Activated CD4-positive, alpha-beta T cell treated with anti-CD3 and anti-CD28 coated beads, Interleukin-2, amount 10 ng/mL, durations not matched to agents 7 days and 5 days (primary cell): ENCODE measurements at places on chromosomes 7 and 10. TPM values are rescaled to one million over a fixed set of nuclear protein-coding genes. Genes with fewer than 3 reads are reported as not detected.

GRCh38 chr10:44847110-44847509 lies 64.0 kb upstream of the TMEM72 start:
- no peak for DNase-seq

- DNase-seq: no peak
These were observed 127.7 kb downstream of the DIP2C start for GRCh38 chr10:561721-562120.

DNA sequence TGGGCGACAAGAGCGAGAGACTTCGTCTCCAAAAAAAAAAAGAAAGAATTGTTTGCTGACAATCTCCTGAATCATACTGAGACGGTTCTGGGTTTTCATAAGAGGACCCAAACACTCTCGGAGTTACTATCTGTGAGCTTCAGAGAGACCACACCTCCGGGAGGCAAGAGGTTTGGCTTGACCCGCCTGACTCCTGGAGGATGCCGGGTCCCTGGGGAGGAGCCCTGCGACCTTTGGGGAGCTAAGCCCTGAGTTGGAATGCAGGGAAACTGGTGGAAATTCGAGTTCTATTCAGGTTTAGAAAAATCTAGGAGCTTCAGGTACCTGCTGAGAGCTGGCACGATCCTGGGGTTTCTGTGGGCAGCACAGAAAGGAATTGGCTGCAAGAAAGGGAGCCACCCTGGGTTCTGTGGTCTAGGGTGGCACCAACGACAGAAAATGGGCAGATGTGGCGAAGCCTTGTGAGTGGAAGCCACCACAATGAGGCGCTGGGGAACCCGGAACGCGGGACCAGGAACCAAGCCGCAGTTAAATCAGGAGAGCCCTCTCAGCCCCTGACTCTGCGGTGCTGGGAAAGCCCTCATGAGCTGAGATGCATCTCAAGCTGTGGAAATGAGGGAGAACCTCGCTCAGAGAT lies 21.9 kb upstream of the GATAD1 start:
- DNase-seq: no peak

- DNase-seq: no peak
These were observed 17.9 kb upstream of the PSMG3 start for GRCh38 chr7:1587738-1588137.

DNA sequence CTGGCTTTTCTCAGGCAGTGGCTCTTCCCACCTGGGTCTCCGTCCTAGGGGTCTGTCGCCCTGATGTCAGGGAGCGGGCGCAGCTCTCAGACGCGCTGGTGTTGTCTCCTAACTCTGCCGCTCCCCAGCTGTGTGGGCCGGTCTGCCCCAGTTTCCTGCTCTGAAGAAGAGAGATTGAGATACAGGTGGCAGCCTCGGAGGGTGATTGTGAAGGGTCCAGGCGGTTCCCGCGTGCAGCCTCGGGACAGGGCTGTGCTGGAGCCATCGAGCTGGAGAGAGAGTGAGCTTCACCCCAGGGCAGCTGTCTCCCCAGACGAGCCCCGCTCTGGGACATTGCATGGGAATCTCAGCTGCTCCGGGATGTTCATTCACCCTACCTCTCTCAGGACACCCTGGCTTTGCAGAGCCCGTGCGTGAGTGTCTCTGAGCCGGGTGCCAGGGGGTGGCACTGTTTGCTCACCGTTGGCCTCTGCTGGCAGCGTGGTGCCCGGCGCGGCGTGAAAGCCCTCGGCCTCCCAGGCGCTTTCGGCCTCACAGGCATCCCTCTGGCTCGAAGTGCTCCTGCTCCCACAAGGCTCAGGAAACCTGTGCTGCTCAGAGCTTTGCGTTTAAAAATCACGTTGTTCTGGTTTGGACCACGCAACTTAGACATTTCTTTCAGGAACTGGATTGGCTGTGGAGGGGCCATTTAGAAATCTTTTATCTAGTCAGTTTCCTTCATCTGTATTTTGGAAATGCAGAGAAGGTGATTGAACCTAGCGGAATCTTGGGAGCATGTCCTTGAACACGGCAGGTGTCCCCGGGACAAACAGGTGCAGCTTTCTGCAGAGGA lies 33.8 kb upstream of the ZFAND2A start:
- peak; percentile 53 for DNase-seq

GRCh38 chr7:87816389-87816788 lies 59.8 kb downstream of the SLC25A40 start:
- no peak for DNase-seq

- no peak for DNase-seq
These were observed 1.4 kb downstream of the SUPV3L1 start for GRCh38 chr10:69181433-69181832.

GRCh38 chr7:27244488-27245123 lies 2.0 kb downstream of the EVX1 start:
- no peak for DNase-seq

- no peak for DNase-seq
These were observed 563.9 kb upstream of the C7orf33 start for GRCh38 chr7:148026713-148027112.

DNA sequence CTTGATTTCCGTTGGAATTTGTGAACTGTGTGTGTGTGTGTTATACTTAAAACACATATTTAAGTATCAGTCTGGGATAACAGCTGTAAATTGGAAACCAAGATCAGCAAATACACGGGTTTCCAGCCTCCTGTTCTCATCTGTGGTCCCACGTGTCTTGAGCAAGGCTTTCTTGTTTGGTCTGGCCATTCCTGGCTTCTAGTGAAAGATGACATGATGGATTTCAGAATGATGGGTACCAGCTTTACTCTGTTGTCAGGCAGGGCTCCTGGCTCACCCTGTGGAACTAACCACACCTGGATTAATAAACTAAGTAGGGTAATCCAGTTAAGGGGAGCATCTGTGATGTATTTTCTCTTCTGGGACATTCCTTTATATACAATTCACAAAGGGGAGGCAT lies 346.2 kb upstream of the AOAH start:
- DNase-seq: no peak

DNA sequence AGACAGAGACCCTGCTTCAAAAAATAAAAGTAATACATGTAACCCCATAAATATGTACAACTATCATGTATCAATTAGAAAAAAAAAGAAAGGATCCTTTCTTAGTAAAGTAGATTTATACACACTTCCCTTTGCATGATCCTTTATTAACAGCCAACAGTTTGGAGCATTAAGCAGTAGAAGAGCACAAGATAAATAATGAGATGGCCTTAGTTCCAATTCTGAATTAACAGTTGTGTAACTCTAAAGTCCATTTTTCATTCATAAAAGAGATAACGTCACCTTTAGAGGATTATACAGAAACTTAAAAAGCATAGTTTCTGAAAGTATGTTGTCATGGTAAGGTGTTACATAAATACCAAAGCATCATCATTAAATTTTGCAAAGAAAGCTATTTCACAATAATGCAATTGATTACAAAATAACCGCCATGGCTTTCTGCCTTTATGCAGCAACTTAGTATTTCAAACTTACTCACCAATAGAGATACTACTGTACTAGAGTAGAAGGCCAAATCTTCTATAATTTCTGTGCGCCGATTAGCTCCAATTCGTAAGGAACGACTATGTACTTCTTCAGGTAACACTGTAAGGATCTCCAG lies 40.3 kb downstream of the TNPO3 start:
- DNase-seq: no peak

GRCh38 chr7:151115121-151115835 lies 29.0 kb downstream of the AGAP3 start:
- no peak for DNase-seq

GRCh38 chr7:141132671-141133070 lies 58.8 kb downstream of the TMEM178B start:
- DNase-seq: no peak

BHLHA15 gene
- total RNA-seq: not detected

SOSTDC1 gene
- total RNA-seq: not detected

C10orf67 gene
- total RNA-seq: not detected
